HFFc6 (cell line): ENCODE measurements at places on chromosomes 3 and 15. TPM values are rescaled to one million over a fixed set of nuclear protein-coding genes. Genes with fewer than 3 reads are reported as not detected.

NUSAP1 gene
- total RNA-seq = 31.5 to 69.0 TPM (median 52.8 TPM) in 3 replicates

- no peak overlapping the region for H3K4me3 ChIP-seq
- DNase-seq = no peak
- peaks cover 25% of the 10 kb centered on the region for H3K4me1 ChIP-seq
- no peaks in the 10 kb centered on the region for H3K27me3 ChIP-seq
Measured at GRCh38 chr3:173869766-173870165, 472.2 kb downstream of the NLGN1 start.

DNA sequence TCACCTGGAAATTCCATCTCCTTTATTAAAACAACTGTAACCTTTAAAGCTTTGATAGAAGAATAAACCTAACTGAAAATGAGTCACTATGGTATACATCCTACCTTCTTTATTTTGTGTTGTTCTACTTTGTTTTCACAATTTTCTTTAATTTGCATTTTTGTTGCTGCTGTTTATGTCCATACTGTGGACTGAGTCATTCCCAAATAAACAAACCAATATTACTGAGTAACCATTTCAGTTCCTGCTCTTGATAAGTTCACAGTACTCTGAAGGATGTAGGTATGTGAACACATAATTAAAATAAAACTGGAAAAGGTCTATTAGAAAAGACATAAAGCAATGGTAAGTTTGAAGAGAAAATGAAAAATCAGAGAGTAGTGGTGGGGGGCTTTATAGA, 528.5 kb upstream of the GOLIM4 start:
- DNase-seq = no peak
- H3K36me3 ChIP-seq = no peaks in the 10 kb centered on the region
- H3K27ac ChIP-seq = no peak overlapping the region
- peaks cover 2% of the 10 kb centered on the region; the same call in 1 of the 2 replicates for H3K27me3 ChIP-seq

DNA sequence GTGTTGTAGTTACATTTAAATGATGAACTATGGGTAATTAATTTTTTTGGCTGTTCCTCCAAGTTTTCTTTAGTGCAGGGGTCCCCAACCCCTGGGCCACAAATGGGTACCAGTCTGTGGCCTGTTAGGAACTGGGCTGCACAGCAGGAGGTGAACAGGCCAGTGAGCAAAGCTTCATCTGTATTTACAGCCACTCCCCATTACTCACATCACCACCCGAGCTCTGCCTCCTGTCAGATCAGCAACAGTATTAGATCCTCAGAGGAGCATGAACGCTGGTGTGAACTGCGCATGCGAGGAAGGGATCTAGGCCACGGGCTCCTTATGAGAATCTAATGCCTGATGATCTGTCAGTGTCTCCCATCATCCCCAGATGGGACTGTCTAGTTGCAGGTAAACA, 75.9 kb upstream of the RPL35A start:
- no peak for DNase-seq
- no peaks in the 10 kb centered on the region for H3K4me1 ChIP-seq
- H3K36me3 ChIP-seq = peaks cover 33% of the 10 kb centered on the region
- no peaks in the 10 kb centered on the region for H3K27me3 ChIP-seq

GRCh38 chr3:81500039-81500438, 261.4 kb downstream of the GBE1 start:
- no peaks in the 10 kb centered on the region for H3K27me3 ChIP-seq
- DNase-seq = no peak
- no peak overlapping the region for H3K27ac ChIP-seq
- peaks cover 13% of the 10 kb centered on the region for H3K4me1 ChIP-seq
